Pancreas (tissue), 10 donors: ENCODE measurements at places on chromosomes 12 and 14.
A peak's percentile ranks its signal among the peaks of the same experiment; 100 is the strongest.

DNA sequence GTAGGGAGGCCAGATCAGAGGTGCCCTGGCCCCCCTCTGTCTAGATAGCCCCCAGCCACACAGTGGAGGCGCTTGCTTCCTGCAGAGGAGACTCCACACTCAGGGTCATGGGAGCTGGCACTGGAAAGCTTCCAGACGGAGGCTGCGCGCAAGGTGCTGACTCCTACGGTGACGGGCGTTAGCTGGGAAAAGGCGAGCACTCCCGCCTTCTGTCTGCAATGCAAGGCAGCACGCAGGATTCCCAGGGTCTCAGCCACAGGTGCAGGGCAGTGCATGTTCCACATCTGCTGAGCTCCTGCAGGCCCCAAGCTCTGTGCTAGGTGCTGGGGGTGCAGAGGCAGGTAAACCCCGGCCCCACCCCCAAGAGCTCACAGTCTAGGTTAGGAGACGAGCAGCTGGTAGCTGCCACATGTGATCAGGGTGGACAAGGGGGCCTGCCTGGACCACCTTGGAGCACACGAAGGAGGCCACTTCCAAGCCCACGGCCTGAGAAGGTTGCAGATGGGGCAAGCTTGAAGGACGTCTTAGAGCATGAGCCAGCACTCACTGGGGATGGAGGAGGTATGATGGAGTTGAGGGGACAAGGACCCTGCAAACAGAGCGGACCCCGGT lies 310.9 kb upstream of the DIO3 start:
- no peaks in the 10 kb centered on the region for H3K27me3 ChIP-seq
- H3K4me1 ChIP-seq = no peaks in the 10 kb centered on the region
- H3K4me3 ChIP-seq = no peak overlapping the region
- H3K27ac ChIP-seq = no peak overlapping the region
- no peak for DNase-seq
- no peaks in the 10 kb centered on the region for H3K36me3 ChIP-seq

DNA sequence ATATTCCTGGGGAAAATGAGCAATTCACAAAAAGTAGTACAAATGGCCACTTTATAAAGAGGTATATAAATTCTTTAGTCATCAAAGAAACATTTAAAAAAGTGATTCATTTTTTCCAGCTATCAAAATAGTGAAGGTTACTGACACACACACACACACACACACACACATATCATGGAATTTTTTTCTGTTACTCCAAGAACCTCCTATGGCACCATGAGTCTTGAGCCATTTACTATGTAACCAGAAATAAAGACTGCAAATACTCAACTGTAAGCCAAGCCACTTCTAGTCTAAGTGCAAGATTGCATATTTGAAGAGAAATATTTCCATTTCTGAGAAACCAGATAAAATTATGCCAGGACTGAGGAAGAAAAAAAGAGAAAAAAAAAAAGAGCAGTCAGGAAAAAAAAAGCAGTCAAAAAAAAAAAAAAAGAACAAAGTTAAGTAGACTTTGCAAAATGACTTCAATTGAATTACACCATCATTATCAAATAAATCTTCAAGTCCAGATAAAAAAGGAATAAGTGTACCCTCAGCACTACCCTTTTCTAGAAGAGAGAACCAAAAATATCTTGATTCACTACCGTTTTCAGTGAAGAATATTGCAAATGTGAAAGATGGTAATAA lies 275.7 kb downstream of the DAD1 start:
- H3K27me3 ChIP-seq = no peaks in the 10 kb centered on the region
- H3K4me3 ChIP-seq = no peak overlapping the region
- no peaks in the 10 kb centered on the region for H3K36me3 ChIP-seq
- DNase-seq = no peak
- H3K27ac ChIP-seq = no peak overlapping the region
- no peaks in the 10 kb centered on the region for H3K4me1 ChIP-seq

DNA sequence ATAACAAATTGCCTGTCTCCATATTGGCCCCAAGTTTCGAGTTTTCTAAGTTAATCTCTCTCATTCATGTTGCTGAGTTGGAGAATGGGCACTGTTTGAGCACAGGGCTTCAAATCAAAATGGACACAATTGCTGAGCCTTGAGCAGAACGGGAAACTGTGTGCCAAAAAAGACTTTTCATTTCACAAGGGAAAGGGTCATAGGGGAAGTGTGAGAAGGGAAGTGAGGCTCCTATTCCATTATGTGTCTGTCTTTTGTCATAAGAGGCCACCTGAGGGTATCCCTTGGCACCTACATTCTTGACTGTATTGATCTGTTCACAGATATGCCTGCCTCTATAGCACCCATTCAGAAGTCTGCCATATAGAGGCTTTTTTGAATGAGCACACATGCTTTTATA lies 59.1 kb downstream of the TTLL5 start:
- H3K4me3 ChIP-seq = no peak overlapping the region
- no peak for DNase-seq
- peaks cover 52% of the 10 kb centered on the region for H3K4me1 ChIP-seq

GRCh38 chr14:63918411-63918810 lies 65.6 kb downstream of the SYNE2 start:
- H3K27ac ChIP-seq = no peak overlapping the region
- no peaks in the 10 kb centered on the region for H3K27me3 ChIP-seq
- peaks cover 24% of the 10 kb centered on the region for H3K4me1 ChIP-seq
- no peaks in the 10 kb centered on the region for H3K36me3 ChIP-seq
- DNase-seq = no peak
- no peak overlapping the region for H3K4me3 ChIP-seq

GRCh38 chr12:98595243-98595988 lies 1.9 kb downstream of the SLC25A3 start:
- H3K27me3 ChIP-seq = no peaks in the 10 kb centered on the region
- peak overlapping the region; percentile 94 for H3K4me3 ChIP-seq
- H3K4me1 ChIP-seq = peaks cover 24% of the 10 kb centered on the region
- H3K27ac ChIP-seq = no peak overlapping the region
- no peaks in the 10 kb centered on the region for H3K36me3 ChIP-seq

GRCh38 chr14:51564460-51564859 lies 87.2 kb upstream of the FRMD6 start:
- H3K4me3 ChIP-seq = no peak overlapping the region
- H3K27ac ChIP-seq = no peak overlapping the region
- DNase-seq = no peak
- H3K27me3 ChIP-seq = no peaks in the 10 kb centered on the region
- H3K4me1 ChIP-seq = no peaks in the 10 kb centered on the region
- H3K36me3 ChIP-seq = no peaks in the 10 kb centered on the region

DNA sequence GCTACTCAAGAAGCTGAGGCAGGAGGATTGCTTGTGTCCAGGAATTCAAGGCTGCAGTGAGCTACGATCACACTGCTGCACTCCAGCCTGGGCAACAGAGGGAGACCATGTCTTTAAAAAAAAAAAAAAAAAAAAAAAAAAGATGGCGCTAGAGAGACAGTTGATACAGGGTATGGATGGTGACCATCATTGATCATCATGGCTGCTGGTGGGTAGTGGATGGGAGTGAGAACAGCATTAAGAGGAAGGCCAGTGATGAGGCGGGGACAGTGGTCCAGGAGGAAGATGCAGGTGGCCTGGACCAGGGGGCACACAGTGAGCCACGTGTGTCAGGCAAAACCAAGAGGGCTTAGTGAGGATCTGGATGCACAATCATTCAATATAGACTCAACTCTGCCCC lies 26.8 kb upstream of the MAP1LC3B2 start:
- H3K4me1 ChIP-seq = peaks cover 8% of the 10 kb centered on the region
- no peaks in the 10 kb centered on the region for H3K36me3 ChIP-seq
- no peaks in the 10 kb centered on the region for H3K27me3 ChIP-seq
- no peak overlapping the region for H3K4me3 ChIP-seq
- no peak for DNase-seq
- no peak overlapping the region for H3K27ac ChIP-seq

DNA sequence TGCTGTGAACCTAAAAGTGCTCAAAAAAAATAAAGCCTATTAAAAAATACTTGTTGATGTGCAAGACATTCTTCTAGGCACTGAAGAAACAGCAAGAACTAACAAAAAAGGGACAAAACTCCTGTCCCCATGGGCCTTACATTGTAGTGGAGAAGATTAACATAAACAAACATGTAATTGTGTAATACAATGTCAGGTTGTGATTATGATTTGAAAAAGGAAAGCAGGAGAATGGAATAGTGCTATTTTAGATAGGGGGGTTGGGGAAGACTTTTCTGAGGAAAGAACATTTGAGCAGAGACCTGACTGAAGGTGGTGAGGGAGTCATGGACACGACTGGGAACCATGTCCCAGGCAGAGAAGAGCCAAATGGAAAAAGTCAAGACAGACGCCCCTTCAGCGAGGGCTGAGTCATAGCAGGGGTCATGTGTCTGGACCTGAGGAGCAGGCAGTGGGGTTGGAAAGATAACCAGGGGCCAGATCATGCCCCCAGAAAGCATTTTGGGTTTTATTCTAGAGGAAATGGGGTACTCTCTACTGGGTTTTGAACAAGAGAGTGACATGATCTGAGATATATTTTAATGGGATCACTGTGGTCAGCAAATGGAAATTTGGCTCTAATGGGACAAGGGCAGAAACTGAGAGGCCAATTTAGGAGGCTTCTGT lies 19.4 kb upstream of the IFNG start:
- no peaks in the 10 kb centered on the region for H3K36me3 ChIP-seq
- H3K27ac ChIP-seq = no peak overlapping the region
- no peaks in the 10 kb centered on the region for H3K4me1 ChIP-seq
- H3K4me3 ChIP-seq = no peak overlapping the region
- no peak for DNase-seq

DNA sequence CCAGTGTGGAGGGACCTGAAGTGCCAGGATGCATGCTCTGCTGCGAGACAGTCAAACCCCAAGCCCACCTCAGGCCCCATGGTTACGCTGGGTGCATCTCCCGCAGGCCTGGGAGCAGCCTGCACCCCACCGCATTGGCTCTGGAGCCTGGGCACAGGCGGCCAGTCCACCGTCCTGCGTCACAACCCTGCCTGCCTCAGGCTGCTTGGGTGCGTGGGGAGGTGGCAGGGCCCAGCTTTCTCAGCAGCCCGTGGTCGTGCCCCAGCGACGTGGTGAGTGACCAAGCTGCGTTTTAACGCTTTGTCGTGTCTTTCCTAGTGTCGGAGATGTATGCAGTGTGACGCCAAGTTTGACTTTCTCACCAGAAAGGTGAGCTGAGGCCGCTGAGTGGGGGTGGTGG lies 10.9 kb downstream of the ZFYVE21 start:
- H3K27me3 ChIP-seq = no peaks in the 10 kb centered on the region
- peaks cover 41% of the 10 kb centered on the region for H3K4me1 ChIP-seq
- no peaks in the 10 kb centered on the region for H3K36me3 ChIP-seq
- H3K27ac ChIP-seq = no peak overlapping the region

GRCh38 chr14:33768458-33768830 lies 182.4 kb downstream of the EGLN3 start:
- no peaks in the 10 kb centered on the region for H3K27me3 ChIP-seq
- H3K27ac ChIP-seq = no peak overlapping the region
- H3K36me3 ChIP-seq = no peaks in the 10 kb centered on the region

DNA sequence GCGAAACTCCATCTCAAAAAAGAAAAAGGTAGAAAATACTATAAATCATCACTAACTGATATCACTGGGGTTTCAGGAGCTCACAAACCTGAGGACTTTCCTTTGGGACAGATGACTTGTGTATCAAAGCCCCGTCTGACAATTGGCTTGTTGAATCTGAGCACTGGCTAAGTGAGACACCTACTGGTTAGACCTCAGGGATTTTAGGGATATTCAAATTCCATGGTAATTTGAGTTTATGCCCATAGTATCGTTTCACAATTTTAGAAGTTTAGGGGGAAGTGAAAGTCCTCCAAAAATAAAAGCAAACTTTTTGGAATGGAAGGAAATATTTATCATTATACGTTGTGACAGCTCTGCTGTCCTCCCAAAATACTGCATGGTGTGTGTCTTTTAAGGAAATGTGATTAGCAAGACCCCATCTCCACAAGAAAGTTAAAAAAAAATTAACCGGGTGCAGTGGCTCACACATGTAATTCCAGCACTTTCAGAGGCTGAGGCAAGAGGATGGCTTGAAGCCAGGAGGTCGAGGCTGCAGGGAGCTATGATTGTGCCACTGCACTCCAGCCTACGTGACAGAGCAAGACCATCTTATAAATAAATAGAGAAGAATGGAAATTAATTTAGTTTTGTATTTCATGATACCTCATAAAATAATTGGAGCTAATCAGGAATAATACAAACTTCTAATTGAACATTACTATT lies 49.2 kb downstream of the FBXL14 start:
- no peak overlapping the region for H3K27ac ChIP-seq
- no peaks in the 10 kb centered on the region for H3K36me3 ChIP-seq
- no peaks in the 10 kb centered on the region for H3K27me3 ChIP-seq
- no peak for DNase-seq
- H3K4me3 ChIP-seq = no peak overlapping the region

GRCh38 chr12:3043406-3043805 lies 33.8 kb upstream of the TSPAN9 start:
- no peaks in the 10 kb centered on the region for H3K4me1 ChIP-seq
- no peak for DNase-seq

GRCh38 chr12:75479963-75480461 lies 543 bp upstream of the GLIPR1 start:
- H3K36me3 ChIP-seq = no peaks in the 10 kb centered on the region
- H3K4me3 ChIP-seq = peak overlapping the region; percentile 46
- no peaks in the 10 kb centered on the region for H3K4me1 ChIP-seq
- DNase-seq = no peak
- H3K27ac ChIP-seq = peak overlapping the region; percentile 66
- H3K27me3 ChIP-seq = no peaks in the 10 kb centered on the region

DNA sequence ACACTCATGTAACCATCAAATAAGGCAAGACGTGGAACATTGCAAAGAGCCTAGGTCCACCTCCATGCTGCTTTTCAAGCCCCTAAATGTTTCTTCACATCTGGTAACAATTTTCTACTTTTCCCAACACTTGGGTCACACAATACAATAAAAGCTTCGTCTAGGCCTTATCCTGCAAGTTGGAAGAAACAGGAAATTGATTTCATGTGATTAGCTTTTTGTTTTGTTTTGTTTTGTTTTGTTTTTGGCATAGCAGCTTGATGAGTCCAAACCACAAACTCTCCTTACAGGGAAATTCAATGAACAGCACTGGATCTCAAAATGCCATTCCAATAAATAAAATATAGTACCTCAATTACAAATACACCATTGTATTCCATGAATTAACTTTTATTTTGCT lies 19.3 kb downstream of the TAS2R50 start:
- DNase-seq = no peak
- H3K27ac ChIP-seq = no peak overlapping the region
- H3K36me3 ChIP-seq = no peaks in the 10 kb centered on the region

DNA sequence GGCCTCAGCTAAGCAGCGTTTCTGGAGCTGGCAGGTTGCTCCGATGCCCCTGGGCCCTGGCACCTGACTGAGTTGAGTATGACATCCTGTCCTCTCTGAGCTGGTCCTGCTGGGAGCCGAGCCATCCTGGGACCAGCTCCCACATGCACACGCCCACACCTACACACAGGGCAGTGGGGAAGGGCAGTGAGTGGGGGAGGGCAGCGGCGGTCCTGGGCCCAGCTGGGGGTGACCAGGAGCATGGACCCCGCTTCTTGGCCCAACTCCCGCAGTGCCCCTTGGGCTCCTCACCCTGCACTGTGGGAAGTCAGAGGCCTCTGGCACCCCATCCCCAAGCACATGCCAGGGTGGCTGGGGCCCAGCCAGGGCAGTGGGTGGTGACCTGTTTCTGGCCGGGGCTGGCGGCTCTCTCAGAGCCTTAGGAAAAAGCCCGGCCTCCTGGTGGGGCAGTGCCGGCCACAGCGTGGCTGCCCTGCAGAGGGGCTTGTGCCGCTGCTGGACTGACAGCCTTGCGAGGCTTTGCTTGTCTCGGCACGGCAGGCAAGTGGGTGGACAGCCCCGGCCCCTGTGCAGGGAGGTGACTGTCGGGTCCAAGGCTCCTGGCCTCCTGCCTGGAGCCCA lies 5.9 kb upstream of the CRIP2 start:
- no peak overlapping the region for H3K4me3 ChIP-seq
- H3K27ac ChIP-seq = peak overlapping the region; percentile 10
- DNase-seq = no peak
- H3K36me3 ChIP-seq = peaks cover 22% of the 10 kb centered on the region
- H3K4me1 ChIP-seq = peaks cover 14% of the 10 kb centered on the region
